Colonic mucosa (tissue), 4 donors: ENCODE measurements at places on chromosomes 12 and 14.

DNA sequence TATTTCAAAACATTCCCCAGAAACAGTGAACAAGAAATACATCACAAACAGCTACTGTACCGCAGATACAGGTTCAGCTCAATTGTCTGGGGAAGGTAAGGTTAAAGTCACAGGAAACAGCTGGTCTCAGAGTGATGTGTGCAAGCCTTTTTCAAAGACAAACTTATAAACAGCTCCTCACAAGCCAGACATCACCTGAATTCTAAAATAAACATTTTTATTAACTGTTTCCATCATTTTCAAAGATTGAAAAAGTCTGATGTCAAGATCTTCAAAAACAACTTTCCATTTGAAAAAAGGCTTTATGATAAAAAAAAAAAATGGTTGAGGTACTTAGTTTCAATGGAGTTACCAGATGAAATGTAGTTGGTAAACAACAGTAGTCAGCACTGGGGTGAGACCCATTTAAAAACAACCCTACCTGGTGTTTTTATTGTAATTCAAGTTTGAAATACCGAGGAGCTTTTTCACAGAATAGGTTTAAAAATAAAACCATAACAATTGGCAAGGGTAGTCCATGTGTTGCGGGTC lies 4.0 kb downstream of the BTG1 start:
- no peak for DNase-seq
- H3K27me3 ChIP-seq = no peaks in the 10 kb centered on the region
- peak overlapping the region; percentile 82 for H3K4me3 ChIP-seq

DNA sequence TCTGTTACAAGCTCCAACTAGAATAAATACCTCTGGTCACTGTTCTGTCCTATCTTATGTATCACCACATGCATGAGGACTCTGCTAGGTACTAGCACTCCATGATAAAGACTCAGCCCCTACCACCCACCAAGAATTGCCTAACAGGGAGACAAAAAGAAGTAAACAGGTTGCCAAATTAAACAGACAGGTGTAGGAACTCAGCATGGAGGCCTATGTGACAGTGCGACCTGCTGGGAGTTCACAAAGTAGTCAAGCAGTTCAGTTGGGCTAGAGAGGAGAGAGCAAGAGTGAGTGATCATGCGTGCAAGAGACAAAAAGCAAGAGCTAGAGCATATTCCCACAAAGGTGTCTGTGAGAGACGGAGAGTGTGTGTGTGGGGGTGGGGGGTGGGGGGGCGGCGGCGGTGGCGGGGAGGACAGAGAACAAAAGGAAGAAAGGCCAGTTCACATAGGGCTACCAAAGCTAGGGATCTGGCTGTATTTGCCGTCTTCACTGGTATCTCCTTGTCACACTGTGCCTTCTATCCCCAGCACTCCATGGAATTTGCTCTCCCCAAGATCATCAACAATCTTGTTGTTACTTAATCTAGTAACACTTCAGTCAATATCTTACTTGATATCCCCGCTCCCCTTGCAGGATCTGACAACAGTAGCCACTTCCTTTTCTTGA lies 81.2 kb downstream of the SPPL3 start:
- H3K36me3 ChIP-seq = no peaks in the 10 kb centered on the region
- H3K4me1 ChIP-seq = no peaks in the 10 kb centered on the region
- no peak for DNase-seq
- no peak overlapping the region for H3K4me3 ChIP-seq
- H3K27ac ChIP-seq = no peak overlapping the region

DNA sequence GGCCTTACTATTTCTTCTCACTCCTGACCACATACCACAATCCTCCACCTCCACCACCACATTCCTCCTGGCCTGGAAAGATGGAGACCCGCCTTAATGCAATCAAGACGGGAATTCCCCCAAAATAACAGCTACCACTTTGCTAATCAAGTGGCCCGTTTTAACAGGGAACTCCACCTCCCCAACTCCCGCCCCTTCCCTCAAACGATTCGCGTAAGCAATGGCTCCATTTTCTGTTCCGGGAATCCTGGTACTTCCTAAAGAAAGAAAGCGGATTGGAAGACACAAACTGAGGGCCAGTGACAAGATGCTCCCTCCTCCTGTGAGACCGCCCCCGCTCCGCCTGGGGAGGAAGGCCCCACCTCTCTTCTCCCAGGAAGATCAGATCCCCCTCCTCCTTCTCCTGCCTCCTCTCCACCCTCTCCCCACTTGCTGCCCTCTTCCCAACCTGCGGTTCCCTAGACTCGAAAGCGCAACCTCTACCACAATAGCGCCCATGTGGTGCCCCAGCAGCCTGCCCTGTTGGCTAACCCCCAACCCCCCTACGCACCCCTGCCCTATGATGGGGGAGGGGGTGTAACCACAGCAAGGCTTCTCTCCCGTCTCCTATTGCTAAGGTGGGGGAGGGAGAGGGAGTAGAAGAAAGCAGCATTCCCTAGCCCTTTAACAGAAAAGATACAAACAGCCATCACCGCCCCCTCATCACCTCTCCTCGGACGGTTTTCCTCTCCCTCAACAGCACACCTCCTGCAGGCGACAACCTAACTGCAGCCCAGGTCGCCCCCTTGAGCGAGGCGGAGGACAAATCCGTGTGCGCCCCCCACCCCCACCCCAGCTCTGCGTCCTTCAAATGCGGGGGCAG lies 777 bp downstream of the ARF3 start:
- peak; percentile 90 for DNase-seq
- peak overlapping the region; percentile 88 for H3K27ac ChIP-seq
- no peaks in the 10 kb centered on the region for H3K36me3 ChIP-seq
- peaks cover 7% of the 10 kb centered on the region for H3K4me1 ChIP-seq

DNA sequence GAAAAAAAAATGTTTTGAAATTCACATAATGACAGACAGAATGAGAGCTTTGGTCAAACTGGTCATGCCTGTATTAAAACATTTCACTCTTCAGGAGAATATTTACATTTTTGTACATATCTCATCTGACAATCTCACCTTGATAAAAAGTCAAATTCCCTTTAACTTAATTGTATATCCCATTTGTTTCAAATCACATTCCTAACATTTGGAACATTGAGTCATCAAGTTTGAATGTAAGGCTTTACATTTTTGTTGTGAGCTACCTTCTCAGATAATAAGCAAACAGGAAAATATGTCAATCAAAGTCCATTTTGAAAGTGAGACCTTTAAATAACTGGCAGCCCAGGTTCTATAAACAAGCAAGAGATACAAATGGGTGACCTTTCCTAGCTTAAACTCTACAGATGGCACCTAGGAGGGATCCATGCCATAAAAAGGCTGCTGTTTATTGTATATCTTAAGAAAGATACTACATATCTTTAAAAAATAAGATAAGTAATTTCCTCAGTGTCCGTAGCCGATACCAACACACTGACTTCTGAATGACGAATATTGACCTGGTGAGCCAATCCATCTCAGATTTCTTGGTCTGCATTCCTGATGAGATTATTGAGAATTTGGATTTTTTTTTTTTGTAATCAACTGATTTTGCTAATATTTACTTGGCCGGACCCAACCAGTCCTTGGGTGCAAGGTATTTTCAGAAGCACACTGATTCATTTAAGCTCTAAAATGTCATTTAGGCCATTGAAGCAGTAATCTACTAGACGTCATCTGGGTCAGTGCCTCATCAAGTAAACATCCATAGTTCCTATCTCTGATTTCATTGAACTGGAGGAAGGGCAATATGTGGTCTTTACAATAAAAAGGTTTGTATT lies 259.6 kb downstream of the BTG1 start:
- H3K27ac ChIP-seq = no peak overlapping the region
- no peaks in the 10 kb centered on the region for H3K4me1 ChIP-seq
- no peaks in the 10 kb centered on the region for H3K36me3 ChIP-seq
- no peaks in the 10 kb centered on the region for H3K27me3 ChIP-seq

DNA sequence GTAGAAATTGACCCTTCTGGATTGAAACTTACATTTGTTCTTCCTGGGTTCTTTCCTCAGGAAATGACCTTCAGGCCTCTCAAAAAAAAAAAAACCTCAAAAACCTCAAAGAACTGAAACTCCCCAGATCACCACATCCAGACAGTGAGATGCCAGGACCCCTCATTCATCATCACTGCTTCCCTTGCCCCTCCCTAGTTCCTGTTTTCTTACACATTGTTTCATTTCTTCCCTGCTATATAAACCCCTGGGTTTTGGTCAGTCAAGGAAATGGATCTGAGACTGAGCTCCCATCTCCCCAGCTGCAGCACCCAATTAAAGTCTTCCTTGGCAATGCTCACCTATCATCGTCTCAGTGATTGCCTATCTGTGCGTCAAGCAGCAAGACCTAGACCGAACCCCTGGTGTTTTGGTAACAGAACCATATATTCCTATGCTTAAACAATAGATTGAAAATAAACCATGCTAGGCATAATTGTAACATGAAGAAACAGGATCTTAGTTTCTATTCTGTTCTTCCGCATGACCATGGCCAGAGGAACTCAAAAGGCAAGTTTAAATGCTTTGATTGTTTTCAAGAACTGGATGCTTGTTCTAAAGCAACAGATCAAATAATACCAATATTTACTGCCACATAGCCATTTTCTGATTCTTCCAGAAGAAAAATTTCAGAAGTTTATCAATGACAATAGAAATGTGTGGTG lies 108.0 kb upstream of the MAX start:
- H3K27me3 ChIP-seq = no peaks in the 10 kb centered on the region
- H3K27ac ChIP-seq = no peak overlapping the region
- no peaks in the 10 kb centered on the region for H3K4me1 ChIP-seq
- H3K4me3 ChIP-seq = no peak overlapping the region

GRCh38 chr12:1080520-1081223 lies 89.6 kb downstream of the ERC1 start:
- H3K4me1 ChIP-seq = no peaks in the 10 kb centered on the region
- H3K4me3 ChIP-seq = no peak overlapping the region
- no peaks in the 10 kb centered on the region for H3K36me3 ChIP-seq
- H3K27ac ChIP-seq = no peak overlapping the region

- no peaks in the 10 kb centered on the region for H3K4me1 ChIP-seq
- no peaks in the 10 kb centered on the region for H3K27me3 ChIP-seq
- no peaks in the 10 kb centered on the region for H3K36me3 ChIP-seq
- no peak overlapping the region for H3K4me3 ChIP-seq
Measured at GRCh38 chr12:126700096-126700495, 1566.9 kb upstream of the TMEM132C start.

DNA sequence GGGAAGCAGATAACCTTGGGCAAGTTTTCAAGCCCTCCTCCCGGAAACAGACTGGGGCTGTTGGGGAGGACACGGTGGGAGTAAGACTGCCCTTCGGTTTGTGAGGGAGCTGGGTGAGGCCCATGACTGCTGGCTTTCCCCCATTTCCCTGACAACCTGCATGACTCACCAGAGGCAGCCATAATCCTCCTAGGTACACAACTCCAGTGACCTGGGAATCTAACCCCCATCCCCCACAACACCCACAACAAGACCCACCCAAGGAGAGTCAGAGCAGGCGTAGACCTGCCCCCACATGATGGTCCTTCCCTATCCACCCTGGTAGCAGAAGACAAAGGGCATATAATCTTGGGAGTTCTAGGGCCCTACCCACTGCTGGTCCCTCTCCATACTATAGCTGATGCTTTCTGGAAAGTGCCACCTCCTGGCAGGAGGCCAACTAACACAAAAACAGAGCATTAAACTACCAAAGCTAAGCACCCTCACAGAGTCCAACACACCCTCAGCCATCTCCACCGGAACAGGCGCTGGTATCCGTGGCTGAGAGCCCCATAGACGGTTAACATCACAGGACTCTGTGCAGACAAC lies 14.8 kb downstream of the DDX24 start:
- peaks cover 7% of the 10 kb centered on the region for H3K36me3 ChIP-seq
- H3K27ac ChIP-seq = peak overlapping the region; percentile 75
- H3K4me1 ChIP-seq = no peaks in the 10 kb centered on the region
- no peak overlapping the region for H3K4me3 ChIP-seq
- no peaks in the 10 kb centered on the region for H3K27me3 ChIP-seq
- peak; percentile 84 for DNase-seq

- no peaks in the 10 kb centered on the region for H3K36me3 ChIP-seq
- H3K4me1 ChIP-seq = no peaks in the 10 kb centered on the region
- no peak overlapping the region for H3K4me3 ChIP-seq
- no peak for DNase-seq
Measured at GRCh38 chr14:100096656-100097055, 31.4 kb downstream of the EVL start.

GRCh38 chr12:133106253-133106652 lies 23.8 kb downstream of the ZNF891 start:
- no peaks in the 10 kb centered on the region for H3K27me3 ChIP-seq
- peaks cover 11% of the 10 kb centered on the region for H3K36me3 ChIP-seq
- no peak overlapping the region for H3K4me3 ChIP-seq
- H3K4me1 ChIP-seq = no peaks in the 10 kb centered on the region

GRCh38 chr14:50533241-50533705 lies 904 bp upstream of the MAP4K5 start:
- H3K36me3 ChIP-seq = no peaks in the 10 kb centered on the region
- peak overlapping the region; percentile 99 for H3K27ac ChIP-seq
- H3K4me3 ChIP-seq = peak overlapping the region; percentile 95
- no peak for DNase-seq
- H3K4me1 ChIP-seq = no peaks in the 10 kb centered on the region
- H3K27me3 ChIP-seq = no peaks in the 10 kb centered on the region

GRCh38 chr12:70271025-70271424 lies 27.8 kb downstream of the CNOT2 start:
- no peak for DNase-seq
- no peaks in the 10 kb centered on the region for H3K27me3 ChIP-seq
- no peak overlapping the region for H3K4me3 ChIP-seq
- H3K27ac ChIP-seq = no peak overlapping the region
- H3K36me3 ChIP-seq = no peaks in the 10 kb centered on the region

GRCh38 chr12:85260896-85261295 lies 19.1 kb upstream of the ALX1 start:
- H3K4me3 ChIP-seq = no peak overlapping the region
- H3K27me3 ChIP-seq = no peaks in the 10 kb centered on the region
- no peaks in the 10 kb centered on the region for H3K4me1 ChIP-seq
- DNase-seq = no peak
- no peak overlapping the region for H3K27ac ChIP-seq

- no peaks in the 10 kb centered on the region for H3K27me3 ChIP-seq
- no peaks in the 10 kb centered on the region for H3K36me3 ChIP-seq
- H3K4me1 ChIP-seq = no peaks in the 10 kb centered on the region
- no peak overlapping the region for H3K4me3 ChIP-seq
- H3K27ac ChIP-seq = no peak overlapping the region
Measured at GRCh38 chr14:68690089-68690958, 102.5 kb downstream of the ZFP36L1 start.
